ENCODE measurements at places on chromosomes 5 and 9.

GRCh38 chr5:159762921-159763320 lies 153.4 kb upstream of the ADRA1B start:
- DNase-seq = no peak

- DNase-seq = no peak
These were observed 227.3 kb downstream of the KDM4C start for GRCh38 chr9:6984941-6985578.

DNA sequence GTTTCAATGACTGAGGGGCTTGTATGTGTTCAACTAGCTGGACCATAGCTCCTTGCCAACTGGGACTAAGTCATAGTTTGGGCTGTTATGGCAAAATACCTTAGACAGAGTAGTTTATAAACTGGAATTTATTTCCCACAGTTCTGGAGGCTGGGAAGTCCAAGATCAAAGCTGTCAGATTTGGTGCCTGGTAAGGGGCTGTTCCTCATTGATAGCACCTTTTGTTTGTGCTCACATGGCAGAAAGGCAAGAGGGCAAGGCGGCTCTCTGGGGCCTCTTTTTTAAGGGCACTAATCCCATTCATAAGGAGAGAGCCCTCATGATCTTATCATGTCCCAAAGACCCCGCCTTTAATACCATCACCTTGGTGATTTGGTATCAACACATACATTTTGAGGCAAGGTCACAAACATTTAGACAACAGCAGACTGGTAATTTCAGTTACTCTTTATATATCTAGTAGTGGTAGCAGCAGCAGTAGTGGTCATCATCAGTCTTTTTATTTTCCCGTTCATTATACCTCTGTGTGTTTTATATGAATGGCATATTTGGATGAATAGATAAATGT lies 477.0 kb downstream of the CCDC171 start:
- no peak for DNase-seq

GRCh38 chr5:91069364-91069763 lies 313.8 kb downstream of the ARRDC3 start:
- no peak for DNase-seq

DNA sequence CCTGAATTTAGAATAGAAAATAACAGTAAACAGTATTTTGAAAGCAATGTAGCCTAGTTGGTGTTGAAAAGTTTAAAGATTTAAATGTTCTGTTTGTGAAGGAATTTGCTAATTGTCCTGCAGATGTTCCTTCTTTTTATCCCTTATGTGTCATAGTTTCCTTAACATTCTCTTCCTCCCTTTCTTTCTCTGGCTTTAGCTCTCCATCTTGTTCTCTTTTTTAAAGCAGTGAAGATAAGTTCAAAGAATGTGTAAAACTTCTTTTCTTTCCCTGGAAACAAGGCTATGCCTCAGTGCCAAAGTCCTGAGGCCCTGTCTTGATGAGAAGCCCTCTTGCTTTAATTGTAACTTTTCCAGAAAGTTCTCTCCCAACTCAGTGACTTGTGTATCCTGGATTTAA lies 24.4 kb upstream of the GAS1 start:
- DNase-seq = no peak
